ENCODE measurements at places on chromosomes 1 and 21.

- DNase-seq: no peak
Observed at GRCh38 chr21:14523234-14523633, 22.9 kb downstream of the SAMSN1 start.

GRCh38 chr1:184567009-184567408 lies 180.2 kb downstream of the C1orf21 start:
- DNase-seq: no peak

- no peak for DNase-seq
Observed at GRCh38 chr1:92909321-92909720, 51.9 kb downstream of the DIPK1A start.

- no peak for DNase-seq
Observed at GRCh38 chr1:206834711-206835110, 30.7 kb upstream of the IL20 start.

GRCh38 chr1:208083016-208083714 lies 161.0 kb downstream of the PLXNA2 start:
- no peak for DNase-seq

- no peak for DNase-seq
Observed at GRCh38 chr1:30757352-30758120, at the start of gene LAPTM5. TSS of gene LAPTM5 (minus strand) at chr1:30757774. CDS start at chr1:30757745, 29 bp downstream.

DNA sequence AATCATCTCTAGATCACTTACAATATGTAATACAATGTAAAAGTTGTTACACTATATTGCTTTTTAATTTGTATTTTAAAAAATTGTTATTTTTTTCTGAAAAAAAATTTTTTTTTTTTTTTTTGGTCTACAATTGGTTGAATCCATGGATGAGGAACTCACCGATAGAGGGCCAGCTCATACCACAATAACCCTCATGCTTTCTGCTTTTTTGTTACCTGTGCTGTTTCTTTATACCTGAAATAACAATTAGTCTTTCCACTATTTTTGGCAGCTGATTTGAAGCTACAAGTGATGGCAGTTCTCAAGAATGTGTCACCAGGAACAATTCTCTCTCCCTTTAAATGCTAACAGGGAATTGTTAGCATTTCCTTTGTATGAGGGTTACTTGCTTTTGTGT lies 12.0 kb downstream of the SMG7 start:
- no peak for DNase-seq

DNA sequence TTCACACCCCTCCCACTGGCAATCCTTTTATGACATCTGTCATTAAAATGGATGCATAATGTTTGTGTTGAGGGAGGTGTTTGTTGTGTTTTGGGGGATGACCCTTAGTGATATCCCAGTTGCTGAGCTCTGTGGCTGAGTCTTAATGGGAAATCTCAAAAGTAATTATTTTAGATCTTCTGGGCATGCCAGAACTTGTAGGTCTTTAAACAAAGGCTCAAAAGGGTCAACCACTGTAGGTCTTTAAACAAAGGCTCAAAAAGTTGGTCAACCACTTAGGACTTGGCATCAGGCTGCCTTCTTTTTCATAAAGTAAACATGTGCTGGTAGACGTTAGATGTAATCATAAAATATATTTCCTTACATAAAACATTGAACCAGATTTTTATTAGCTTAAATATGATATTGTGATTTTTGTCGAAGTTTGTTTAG lies 78.0 kb downstream of the CDC14A start:
- no peak for DNase-seq

- no peak for DNase-seq
Observed at GRCh38 chr1:226938903-226939437, 1.1 kb upstream of the COQ8A start.

DNA sequence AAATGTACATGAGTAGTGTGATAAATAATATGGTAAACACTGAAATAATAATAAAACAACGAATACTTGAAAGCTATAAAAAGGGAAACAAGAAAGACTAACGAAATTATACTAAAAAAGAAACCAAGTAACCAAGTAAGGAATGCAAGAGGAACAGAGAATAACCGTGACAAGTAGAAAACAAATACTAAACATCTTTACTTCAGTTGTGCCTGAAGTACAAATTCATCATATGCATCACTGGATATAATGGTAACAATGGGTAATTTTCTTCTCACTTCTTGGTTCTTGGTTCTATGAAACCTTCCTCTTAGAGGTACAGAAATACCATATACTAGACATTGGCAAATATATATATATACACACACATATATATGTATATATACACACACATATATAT lies 1093.6 kb upstream of the B3GALT2 start:
- DNase-seq: no peak

DNA sequence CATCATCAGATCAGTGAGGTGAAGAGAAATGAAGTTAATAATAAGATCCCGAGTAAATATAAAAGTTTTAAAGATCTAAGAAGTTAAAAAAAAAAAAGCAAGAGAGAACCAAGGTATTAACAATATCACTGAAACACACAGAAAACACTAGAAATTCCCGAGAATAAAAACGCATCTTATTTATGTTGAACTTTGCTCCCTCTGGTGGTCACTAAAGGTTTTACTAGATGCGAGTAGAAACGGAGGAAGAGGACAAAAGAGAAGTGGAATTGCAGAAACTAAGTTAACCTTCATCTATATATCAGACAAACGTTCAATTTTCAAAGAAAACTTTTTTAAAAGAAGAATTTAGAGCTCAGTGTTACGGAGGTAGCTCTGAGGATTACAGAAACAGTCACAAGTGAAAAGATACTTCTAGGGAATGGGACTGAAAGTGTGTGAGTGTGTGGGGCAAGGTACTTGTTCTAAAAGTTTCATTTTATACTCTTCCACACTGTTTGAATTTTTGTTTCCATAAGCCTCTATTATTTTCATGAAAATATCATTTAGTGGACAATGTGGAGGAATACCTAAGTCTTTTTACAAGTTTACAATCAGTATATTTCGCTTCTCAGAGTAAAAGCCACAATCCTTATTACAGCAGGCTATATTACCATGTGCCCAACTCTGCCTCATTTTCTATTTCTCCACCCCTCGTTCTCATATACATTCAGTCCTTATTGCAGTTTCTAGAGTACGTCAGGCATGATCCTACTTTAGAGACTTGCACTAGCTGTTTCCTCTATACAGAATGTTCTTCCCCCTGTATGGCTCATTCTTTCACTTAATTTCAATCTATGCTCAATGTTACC lies 19.7 kb downstream of the ACBD6 start:
- DNase-seq: no peak

- DNase-seq: no peak
Observed at GRCh38 chr1:201714542-201715329, 114.2 kb upstream of the IPO9 start.

DNA sequence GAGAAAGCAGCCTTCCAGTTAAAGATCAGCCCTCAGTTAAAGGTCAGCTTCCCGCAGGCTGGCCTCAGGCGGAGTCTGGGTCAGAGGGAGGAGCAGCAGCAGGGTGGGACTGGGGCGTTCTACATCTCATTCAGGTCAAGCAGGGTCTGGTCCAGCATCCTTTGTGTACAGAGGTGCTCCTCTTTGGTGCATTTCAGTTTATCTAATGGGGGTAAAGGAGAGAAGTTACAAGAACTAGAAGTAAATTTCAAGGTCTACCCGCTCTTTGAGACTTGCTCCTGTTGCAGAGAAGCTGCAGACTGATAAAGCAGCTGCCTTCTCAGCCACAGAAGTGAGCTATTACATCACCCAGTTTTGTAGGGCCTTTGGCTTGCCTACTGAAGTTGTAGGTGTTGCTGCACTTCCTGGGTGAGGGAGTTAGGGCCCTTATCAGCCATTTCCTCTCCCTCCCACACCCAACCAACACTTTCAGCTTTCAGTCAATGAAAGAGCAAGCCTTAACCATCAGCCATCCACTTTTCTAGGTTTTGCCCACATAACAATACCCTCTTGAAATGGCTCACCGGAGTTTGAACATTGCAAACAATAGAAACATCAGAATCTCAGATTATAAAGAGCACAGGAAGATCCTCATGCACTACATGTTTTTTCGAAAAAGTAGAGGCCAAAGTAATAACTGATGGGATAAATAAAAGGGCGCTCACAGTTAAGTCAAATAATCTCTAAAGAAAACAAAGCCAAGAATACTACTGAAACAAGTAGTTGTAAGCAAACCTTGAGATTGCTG lies 2.8 kb upstream of the NUP210L start:
- DNase-seq: no peak

GRCh38 chr21:35488946-35489345 lies 439.8 kb upstream of the RUNX1 start:
- no peak for DNase-seq

GRCh38 chr1:18192974-18193373 lies 85.4 kb downstream of the IGSF21 start:
- no peak for DNase-seq

DNA sequence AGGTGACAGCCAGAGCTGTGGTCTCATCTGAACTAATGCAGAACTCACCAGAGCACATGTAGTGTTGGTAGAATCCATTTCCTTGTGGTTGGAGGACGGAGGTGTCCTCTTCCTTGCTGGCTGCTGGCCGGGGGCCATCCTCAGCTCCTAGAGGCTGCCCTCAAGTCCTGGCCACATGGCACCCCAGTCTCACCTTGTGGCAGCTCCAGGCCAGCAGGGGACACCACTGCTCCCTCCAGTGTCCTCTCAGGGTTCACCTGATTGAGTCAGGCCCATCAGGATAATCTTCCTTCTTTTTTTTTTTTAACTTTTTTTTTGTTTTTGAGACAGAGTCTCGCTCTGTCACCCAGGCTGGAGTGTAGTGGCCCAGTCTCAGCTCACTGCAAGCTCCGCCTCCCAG lies 2.9 kb downstream of the KCNE1 start:
- no peak for DNase-seq

- DNase-seq: no peak
Observed at GRCh38 chr1:107833061-107833460, 131.9 kb downstream of the VAV3 start.

- no peak for DNase-seq
Observed at GRCh38 chr21:37868446-37869295, 47.6 kb downstream of the KCNJ6 start.

GRCh38 chr1:85201340-85202091 lies 700 bp upstream of the SYDE2 start:
- no peak for DNase-seq

DNA sequence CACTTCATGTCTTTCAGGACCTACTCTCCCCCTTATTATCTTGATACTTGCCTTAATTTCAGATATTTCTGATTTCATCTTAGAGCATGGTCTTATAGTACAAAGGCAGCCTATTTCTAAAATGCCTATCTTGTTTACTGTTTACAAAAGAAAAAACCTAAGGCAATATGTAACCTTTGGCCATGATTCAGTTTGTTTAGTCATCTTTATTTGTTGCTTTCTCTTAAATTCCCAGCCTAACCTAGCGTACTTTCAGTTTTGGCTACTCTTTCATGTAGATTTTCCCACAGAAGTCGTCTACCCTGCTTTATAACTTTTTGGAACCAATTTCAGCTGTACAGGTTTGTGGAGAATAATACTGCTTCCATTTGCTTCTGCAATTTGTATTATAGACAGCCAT lies 81.8 kb downstream of the KIF1B start:
- no peak for DNase-seq

GRCh38 chr1:56169856-56170255 lies 409.5 kb downstream of the PLPP3 start:
- no peak for DNase-seq

Measured in vagina (tissue), 2 donors.